ENCODE measurements at places on chromosomes 7 and 10.

- DNase-seq: no peak
Measured at GRCh38 chr10:108597031-108597430, 1326.3 kb downstream of the XPNPEP1 start.

GRCh38 chr10:79487296-79488194 is 24.8 kb upstream of the EIF5AL1 start:
- DNase-seq: no peak

GRCh38 chr10:68067029-68067428 is 8.1 kb downstream of the HERC4 start:
- DNase-seq: no peak

DNA sequence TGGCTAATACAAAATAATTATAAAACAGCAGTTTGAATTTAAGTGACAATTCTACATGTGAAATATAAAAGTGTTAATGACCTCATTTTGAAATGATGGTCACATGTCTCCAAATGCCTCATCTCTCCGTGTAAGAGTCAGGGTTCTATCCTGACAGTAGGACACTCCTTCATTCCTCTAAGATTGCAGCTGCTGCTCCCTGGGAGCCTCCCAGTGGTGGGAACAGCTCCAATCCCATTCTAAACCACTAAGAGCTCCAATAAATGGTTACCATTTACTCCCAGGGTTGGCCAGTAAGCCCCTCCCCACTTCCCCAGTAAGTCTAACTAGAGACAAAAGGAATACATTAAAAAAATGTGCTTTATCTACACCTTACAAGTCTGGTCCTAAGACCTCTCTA is 344.6 kb upstream of the AOAH start:
- DNase-seq: no peak

GRCh38 chr10:97768322-97769315 is 3.2 kb downstream of the SFRP5 start:
- DNase-seq: no peak

DNA sequence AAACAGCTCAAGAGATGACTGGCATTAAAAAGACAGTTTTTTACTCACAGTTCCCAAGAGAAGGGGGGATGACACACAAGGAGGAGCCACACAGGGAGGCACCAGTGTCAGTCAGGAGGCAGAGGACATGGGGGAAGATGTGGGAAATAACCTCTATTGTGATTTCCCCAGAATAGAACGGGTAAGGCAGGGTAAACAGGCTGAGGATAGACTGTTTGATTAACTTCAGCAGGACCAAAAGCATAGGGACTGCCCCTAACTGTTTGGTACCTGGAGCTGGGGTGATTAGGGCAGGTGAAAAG is 60.7 kb downstream of the RAPGEF5 start:
- no peak for DNase-seq

DNA sequence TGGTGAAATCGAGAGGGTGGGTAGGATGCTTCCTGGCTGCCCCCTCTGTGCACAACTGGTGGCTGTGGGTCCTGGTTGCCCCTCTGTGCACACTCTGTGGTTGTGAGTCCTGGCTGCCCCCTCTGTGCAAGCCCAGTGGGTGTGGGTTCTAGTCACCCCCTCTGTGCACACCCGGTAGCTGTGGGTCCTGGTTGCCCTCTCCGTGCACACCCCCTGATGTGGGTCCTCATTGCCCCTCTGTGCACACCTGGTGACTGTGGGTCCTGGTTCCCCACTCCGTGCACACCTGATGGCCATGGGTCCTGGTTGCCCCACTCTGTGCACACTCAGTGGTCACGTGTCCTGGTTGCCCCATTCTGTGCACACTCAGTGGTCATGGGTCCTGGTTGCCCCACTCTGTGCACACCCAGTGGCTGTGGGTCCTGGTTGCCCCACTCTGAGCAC is 20.3 kb upstream of the RET start:
- DNase-seq: no peak

DNA sequence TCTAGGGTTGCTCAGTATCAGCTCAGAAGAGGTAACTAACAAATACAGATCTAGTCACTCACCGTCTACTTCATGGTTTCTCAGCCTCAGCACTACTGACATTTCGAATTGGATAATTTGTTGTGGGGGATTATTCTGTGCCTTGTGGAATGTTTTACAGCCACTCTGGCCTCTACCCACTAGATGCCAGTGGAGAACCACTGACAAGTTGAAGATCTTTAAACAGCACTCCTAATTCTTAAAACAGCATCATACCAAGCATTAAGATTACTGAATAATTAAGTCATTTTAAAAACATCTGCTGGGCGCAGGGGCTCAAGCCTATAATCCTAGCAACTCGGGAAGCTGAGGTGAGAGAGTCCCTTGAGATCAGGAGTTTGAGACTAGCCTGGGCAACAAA is 82.6 kb downstream of the UPF2 start:
- no peak for DNase-seq

DNA sequence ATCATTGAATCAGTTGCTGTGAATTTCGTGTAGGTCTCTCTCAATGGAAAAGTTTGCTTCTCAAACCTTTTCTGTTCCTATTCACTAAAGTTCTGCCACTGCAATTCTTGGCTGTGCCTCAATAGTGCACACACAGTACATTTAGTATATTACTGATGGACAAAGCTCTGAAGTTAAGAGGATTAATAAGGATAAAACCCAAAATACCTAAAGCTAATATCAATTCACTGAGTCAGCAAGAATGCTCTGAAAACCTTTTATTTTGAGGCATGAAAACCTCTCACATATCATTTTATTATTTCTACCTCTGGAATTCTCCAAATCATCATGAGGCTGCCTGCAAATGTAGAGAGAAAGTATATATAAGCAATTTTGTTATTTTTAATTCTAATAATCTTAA is 633.4 kb upstream of the LRRTM3 start:
- DNase-seq: no peak

- no peak for DNase-seq
Measured at GRCh38 chr10:29431711-29432110, 142.8 kb downstream of the LYZL1 start.

DNA sequence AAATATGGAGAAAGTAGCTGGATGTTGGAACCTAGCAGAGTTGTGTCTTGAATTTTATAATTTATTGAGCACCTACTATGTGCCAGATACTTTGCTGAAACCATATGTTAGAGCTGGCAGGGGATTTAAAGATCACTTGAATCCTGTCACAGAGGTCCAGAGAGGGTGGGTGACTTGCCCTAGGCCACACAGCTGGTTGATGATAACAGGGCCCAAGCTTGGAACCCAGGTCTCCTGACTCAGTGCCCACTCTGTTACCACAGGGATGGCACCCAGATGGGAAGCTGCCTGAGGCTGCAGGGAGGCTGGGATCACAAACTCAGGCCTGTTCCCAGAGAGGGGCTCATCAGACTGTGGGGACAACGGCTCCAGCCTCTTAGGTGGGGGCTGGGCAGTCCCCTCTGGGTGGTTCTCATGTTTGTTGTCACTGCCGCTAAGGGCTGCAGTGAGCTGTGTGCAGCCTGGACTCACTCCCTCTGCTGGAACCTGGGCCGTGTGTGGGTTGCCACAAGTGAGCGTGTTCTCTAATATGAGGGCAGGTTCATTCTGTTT is 18.6 kb downstream of the GOLGA7B start:
- no peak for DNase-seq

- no peak for DNase-seq
Measured at GRCh38 chr10:113493882-113494301, 59.0 kb upstream of the HABP2 start.

DNA sequence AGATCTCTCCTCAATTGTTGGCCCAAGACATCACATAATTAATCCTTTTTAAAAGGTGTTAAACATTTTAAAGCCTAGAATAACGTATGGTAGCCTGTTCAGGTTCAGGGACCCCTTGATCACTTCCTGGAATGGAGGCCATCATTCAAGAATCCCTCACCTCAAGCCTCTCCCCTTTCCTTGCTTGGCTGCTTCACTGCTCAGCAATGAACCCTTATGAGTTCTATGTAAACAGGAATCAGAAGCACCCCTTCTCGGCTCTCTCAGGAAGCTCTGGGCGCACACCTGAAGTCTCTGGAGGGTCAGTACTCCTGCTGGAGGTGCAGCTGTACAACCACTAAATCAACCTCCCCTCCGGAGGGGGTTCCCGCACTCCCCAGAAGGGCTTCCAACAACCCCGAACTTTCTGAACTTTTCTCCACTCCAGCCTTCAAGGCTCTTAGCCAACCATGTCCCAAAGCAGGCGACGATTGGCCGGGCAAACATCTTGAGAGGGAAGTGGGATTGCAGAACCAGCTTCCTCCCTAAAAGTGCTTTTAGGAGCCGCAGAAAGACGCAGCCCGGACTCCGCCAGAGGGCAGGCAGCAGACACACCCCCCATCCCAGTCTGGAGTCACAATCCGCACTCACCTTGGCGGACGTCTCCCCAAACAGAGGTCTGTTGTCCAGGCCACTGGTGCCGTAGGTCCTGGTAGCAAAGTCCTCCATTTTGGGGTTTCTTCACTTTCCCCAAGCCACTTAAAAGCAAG is 562 bp downstream of the TMEM243 start:
- DNase-seq: no peak

GRCh38 chr10:106242301-106242700 is 922.2 kb downstream of the SORCS1 start:
- no peak for DNase-seq

- no peak for DNase-seq
Measured at GRCh38 chr7:18916826-18917225, 200.6 kb downstream of the TWIST1 start.

- DNase-seq: no peak
Measured at GRCh38 chr7:139451638-139452037, 31.8 kb downstream of the KLRG2 start.

DNA sequence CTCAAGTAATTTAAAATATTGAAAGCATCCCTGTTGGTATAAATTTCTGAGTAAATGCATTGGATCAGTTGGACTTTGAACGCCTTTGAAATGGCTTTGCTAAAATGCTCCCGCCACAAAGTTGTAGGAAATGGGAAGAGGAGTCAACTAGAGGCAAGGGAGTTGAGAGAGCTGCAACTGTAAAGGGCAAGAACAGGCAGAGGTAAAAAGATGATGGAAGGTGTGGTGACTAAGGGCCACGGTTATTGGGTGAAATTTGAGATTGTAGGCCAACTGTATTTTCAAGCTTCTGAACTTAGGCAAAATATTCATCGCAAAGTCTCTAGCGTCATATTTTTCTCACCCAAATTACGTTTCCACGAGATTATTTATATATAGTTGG is 595 bp upstream of the SUMF2 start:
- DNase-seq: no peak

Measured in stimulated activated CD8-positive, alpha-beta memory T cell treated with anti-CD3 and anti-CD28 coated beads, Interleukin-2, amount 100 ng/mL, for 48 hours (primary cell).